ENCODE measurements at places on chromosomes 16 and 17.

DNA sequence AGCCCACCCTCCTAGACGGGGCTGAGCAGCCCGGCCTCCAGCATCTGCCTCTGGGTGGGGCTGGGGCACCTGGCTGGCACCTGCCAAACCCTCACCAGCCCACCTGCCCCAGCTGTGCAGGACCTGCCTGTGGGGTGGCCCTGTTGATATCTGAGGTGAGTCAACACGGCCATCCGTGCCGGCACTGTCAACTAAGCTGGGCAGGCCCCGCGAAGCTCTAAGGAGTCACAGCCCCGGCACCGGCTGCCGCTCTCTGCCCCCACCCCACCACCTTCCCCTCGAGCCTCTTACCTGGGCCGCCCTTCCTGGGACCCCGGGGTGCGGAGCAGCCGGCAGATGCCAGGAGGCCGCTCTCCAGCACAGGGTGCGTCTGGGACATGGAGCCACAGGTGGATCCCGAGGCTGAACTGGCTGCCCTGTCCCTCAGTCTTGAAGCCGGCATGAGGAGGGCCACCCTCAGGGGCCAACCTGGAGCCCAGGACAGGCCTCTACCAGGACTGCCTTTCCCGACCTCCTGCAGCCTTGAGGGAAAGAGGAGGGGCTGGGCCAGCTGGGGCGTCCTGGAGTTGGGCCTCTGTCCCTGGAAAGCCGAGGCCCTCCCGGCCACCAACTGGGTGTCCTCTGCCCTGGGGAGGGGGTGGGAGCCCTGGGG is 515 bp downstream of the CBFA2T3 start:
- no peak for DNase-seq

DNA sequence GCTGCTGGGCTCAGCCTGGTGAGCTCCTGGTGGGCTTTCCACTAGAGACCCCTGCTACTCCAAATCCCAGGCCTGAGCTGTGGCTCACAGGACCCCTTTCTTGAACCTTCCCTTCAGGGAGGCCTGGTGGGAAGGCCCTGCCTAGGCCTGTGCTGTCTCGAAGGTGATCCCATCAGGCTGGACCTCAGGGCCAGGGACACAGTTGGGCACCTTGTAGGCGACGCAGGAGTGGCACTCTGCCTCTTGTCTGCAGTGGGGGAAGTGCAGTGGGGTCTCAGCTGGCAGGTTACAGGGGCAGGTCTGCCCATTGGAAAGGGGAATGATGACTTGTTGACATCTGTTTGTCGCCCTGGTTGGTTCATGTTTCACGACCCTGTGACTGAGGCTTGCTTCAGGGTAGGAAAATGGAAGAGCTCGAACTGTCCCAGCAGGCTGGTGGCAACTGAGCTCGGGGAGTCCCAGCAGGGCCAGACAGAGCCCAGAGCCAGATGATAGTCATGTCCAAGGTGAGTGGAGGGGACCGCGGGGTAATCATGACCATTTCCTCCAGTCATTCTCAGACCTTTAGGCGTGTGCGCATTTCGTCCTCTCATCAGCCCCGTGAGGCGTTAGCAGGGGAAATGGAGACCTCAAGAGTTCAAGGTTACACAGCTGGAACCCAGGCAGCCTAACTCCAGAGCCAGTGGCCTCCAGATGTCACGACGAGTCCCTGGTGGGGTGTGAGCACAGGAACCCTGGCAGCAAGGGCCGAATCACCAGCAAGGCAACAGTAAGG is 11.3 kb downstream of the CMIP start:
- no peak for DNase-seq

DNA sequence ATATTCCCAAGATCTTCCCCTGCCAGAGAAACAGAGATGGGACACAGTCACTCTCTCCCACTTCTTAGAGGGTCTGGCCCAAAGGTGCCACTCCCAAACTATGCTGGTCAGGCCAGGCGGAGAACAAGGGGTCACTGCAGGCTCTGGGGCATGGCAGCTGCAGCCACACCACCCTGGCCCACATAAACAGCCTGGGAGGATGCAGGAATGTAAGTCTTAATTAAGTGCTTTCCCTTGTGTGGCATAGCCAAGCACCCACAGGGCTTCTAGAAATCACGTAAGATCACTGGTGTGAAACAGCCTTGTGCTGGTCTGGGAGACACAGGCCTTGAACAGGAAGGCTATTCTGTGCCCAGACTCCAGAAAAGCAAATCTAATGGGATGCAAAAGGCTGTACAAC is 31.5 kb downstream of the ABCC12 start:
- DNase-seq: no peak

DNA sequence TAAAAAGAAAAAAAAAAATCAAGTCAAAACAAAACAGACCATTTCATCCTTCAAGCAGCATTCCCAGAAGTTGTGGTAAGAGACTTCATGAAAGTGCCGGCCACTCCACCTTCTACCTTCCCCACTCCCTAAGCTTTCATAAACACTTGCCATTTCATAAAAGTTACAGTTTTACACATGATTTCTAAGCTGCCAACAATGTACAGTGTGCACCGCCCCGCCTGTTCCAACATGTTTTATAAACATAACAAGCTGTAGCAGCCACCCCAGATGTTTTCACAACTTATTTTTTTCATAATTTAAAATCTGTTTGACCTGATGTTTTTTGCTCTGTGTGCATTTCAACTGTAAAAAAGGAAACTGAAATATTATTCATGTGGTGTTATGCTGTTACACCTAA is 608.1 kb downstream of the TOX3 start:
- no peak for DNase-seq

DNA sequence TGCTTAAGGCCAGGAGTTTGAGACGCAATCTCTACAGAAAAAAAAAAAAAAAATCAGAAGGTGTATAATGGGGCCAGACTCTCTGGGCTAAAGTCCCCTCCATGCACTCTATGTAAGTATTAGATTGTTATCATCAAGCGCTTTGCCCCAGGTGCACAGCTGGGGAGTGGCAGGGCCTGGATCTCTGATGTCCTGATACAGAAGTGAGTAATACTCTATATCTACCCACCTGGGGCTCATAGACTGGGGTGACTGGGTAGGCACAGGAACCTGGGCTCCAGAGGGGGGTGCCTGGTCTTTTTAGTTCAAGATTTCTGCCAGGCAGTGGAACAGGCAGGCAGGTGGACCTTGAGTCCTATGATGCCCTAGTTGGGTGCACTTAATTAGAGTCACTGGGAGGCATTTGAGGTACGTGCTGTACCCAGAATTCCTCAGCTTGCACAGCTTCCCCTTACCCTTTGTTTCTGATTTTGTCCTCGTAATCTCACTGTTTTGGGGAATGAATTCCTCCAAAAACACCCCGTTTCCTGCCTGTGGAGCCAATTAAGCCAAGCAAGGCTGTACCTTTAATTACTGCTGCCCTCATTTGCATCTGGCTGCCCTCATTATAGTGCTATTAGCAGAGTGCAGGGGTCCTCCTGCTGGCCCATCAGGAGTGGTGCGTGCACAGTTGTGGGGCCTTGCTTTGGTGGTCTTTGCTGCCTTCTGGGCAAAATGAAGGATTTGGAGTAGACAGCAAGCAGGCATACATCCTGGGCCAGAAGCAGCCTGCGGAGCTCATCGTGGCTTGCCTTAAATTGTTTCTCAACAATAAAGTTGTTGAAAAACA is 239.0 kb downstream of the SNX29 start:
- DNase-seq: no peak

DNA sequence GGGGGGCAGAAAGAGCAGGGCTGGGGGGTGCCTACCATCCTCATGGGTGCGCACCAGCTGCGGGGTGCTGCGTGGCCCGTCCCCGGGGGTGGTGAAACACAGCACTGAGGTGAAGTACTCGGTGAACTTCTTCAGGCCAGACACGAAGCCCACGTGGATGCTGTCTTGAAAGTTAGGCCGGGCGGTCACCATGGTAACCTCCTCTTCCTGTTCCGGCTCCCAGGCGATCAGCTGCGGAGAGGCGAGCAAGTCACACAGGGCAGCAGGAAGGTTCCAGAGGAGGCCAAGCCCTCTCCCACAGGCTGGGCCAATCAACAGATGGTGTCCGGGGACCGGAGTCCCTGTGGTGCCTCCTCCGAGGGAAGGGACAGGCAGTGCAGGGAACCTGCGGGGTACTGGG is 90.1 kb upstream of the CDC42EP4 start:
- DNase-seq: no peak
